ENCODE measurements at places on chromosomes 3 and 15. TPM values are rescaled to one million over a fixed set of nuclear protein-coding genes. Genes with fewer than 3 reads are reported as not detected.

- ATAC-seq = no peak
These were observed 5.4 kb downstream of the IQCF6 start for GRCh38 chr3:51773529-51774056.

DNA sequence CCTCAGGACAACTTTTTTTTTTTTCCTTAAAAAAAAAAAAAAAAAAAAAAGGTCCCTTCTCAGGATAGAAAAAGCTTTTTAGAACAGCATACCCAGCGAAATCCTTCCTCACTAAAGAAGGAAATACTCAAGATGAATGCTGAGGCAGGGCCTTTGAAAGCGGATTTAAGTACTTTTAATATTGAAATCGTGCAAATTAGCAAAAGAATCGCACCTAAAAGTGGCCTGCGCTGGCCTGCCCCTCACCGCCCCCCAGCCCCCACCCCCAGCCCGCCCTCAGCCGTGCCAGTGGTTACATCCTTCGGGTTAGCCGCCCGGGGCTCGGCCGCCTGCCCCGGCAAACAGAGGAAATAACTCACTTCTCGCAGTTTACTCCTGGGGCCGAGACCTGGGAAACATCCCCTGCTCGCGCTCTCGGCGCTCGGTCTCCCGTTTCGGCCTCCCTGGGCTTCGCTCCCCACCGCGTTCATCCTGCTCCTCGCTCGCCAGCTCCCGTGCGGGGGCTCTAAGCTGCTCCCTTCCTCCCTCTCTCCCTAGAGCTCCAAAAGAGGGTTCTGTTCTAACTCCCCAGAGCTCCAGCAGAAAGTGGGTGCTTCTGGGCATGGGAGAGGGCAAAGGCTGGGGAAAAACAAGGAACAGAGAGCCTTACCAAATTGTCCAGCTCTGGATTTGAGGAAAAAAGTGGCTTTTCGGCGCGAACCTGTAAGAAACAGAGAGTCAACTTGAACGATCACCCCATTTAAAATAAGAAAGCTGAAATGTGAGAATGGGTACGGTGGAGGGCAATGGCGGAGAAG lies 5.2 kb downstream of the MEIS2 start:
- peak; percentile 2 for ATAC-seq

DNA sequence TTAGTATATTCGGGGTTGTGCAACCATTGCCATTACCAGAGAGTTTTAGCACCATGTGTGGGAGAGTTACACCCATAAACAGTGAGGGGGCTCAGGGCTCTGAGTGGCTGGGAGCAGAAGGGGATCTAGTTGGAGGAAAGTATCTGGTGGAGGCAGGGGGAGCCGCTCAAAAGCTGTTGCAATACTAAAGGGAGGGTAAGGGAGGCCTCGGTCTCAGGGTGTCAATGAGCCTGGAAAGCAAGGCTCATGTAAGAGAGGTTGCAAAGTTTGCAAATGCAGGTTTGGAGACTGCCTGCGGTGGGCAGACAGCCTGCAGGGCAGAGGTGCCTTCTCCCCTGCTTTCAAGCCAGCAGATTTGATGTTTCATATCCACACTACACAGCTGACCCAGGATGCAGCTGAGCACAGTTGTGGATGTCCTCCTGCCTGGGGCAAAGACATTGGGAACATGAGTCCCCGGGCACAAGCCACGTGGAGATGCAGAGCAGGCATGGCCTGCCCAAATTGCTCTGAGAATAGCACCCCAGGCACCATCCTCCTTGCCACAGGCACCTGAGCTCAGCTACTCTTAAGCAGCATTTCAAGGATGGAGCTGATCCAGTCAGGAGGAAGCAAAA lies 181.4 kb downstream of the TLE3 start:
- no peak for ATAC-seq

DNA sequence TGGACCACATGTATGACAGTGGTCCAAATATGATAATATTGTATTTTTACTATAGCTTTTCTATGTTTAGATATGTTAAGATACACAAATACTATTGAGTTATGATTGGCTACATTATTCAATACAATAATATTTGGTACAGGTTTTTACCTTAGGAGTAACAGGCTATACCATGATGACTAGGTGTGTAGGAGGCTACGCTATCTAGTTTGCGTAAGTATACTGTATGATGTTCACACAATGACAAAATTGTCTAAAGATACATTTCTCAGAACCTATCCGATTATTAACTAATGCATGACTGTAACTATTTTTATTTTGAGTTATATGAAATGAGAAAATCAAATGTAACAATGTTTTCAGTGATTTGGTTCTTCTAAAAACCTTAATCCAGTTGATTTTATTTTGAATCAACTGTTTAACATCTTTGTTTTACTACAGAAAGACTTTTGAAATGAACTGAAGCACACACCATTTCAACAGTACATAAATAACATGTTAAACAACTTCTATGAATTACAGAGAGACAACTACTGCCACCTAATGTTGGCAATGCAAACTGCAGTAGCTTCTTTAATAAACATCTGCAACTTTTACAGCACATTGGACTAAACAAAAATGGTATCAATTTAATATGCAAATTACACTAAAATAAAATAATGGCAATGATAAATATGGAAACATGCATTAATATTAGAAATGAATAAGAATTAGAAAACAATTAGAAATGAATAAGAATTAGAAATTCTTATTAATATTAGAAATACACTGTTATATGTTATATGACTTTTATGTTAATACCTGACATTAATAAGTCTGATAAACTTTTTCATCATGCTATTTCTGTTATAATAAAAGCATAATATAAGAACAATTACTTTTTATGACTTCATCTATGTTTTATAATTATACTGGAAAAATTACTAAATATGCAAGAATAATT lies 255.7 kb downstream of the MBNL1 start:
- ATAC-seq = peak; percentile 44

GRCh38 chr15:91535856-91536500 lies 317.5 kb upstream of the SLCO3A1 start:
- ATAC-seq = no peak

DNA sequence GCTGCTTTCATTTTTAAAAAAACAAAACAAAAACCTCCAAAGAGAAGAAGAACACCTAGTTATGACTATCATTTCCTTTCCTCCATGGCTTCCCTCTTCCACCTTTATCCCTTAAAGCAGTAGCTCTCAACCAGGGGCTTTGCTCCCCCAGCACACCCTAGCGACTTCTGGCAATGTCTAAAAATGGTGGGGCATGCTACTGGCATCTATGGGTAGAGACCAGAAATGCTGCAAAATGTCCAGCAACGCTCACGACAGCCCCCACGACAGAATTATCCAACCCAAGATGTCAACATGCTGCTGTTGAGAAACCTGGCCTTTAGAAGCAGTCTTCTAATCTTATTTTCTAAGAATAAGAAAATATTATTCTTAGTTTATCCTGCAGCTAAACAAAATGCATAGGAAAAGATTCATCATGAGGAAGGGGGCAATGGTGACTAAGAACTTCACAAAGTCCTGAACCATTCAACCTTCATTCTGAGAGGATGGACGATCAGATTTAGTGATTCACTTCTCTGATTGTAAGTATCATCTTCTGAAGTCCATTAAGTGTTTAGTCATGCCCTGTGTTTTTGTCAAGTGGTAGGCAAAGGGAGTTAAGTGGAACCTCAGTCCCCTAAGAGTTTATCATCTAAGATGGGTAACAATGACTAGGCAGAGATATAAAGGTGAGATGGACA lies 81.7 kb downstream of the CCNL1 start:
- no peak for ATAC-seq

DNA sequence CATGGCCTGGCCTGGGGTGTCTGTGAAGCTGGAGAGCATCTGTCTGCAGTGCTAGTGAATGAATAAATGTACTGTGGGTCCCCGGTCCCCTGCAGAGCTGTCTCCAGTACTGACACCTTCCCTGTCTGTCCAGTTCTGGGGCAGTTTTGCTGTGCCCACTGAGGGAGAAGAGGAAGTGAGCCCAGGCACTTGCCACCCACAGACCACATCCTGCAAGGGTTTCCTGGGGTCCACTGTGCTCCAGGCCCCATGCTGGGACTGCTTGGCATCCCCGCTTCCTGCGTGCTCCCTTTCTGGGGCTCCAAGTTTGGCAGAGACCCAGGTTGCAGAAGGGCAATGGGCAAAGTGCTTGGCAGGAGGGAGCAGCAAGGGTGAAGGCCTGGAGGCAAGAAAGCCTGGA lies 4.9 kb upstream of the SLC6A6 start:
- ATAC-seq = no peak

GRCh38 chr15:70853973-70854665 lies at the start of gene LARP6:
Gene LARP6, minus strand, starts transcription at chr15:70854157. Its CDS starts 69 bp downstream, at chr15:70854088.
- peak; percentile 76 for ATAC-seq

DNA sequence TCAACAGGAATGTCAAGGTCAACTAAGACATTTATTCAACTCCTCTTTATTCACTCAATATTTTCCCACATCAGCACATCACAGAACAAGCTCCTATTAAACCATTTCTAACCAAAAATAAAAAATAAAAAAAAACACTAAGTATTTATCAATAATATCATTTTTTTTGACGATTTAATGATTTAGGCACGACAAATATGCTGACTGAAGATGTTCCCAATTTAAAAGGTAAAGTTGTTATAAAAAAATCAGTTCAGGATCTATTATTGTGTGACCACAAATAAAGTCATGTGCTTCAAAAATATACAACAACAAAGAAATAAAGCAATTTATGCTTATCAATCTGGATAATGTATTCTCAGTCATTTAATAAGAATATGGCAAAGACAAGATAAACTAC lies 16.2 kb downstream of the DPH6 start:
- no peak for ATAC-seq

DNA sequence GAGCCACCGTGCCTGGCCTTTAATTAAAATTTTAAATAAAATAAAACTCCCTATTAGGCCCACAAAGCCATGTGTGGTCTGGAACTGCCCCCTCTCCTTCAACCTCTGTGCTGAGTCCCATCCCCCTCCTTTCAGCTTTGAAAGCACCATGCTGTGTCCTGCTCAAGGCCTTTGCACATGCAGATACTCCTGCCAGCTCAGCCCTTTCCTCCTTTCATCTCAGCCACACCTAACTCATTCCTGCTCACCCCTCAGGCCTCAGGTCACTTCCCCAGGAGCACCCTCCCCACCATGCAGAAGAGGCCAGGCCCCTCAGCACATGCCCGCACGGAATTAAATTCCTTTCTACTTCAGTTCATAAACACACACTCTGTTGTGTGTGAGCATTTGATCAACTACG lies 28.1 kb downstream of the ATRIP start:
- ATAC-seq = peak; percentile 3

The PTPRG gene
- total RNA-seq = 17.0 TPM

The SERPINI2 gene
- not detected for total RNA-seq

The SPATA12 gene
- total RNA-seq = 0.41 TPM

The COLQ gene
- 3.1 TPM for total RNA-seq

The SUSD5 gene
- 3.8 TPM for total RNA-seq

The GNB5 gene
- 12.8 TPM for total RNA-seq

The DYNLT2B gene
- total RNA-seq = 51.1 TPM

The PLCH1 gene
- 5.6 TPM for total RNA-seq
